ENCODE measurements at places on chromosomes 1 and 21.
A peak's percentile ranks its signal among the peaks of the same experiment; 100 is the strongest.

DNA sequence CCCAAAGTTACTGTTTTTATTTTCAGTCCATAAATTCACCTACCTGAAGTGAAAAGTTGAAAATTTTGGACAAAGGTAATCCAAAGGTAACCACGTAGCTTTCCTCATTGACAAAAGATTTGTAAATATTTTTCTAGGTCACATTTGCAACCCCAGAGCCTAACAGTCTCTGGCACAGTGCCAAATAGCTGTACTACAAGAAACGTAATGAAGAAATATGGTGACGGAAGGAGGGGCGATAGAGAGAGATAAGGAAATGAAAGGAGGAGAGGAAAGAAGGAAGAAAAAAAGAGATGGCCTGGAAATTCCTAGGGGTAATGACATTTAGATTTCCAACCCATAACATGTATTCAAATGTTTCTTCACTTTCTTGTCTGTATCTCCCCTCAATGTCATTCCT, 159.4 kb downstream of the BARHL2 start:
- DNase-seq = no peak

- no peak for DNase-seq
Measured at GRCh38 chr1:100671601-100672000, 47.9 kb upstream of the VCAM1 start.

- DNase-seq = no peak
Measured at GRCh38 chr1:18989176-18989799, 32.8 kb upstream of the IFFO2 start.

DNA sequence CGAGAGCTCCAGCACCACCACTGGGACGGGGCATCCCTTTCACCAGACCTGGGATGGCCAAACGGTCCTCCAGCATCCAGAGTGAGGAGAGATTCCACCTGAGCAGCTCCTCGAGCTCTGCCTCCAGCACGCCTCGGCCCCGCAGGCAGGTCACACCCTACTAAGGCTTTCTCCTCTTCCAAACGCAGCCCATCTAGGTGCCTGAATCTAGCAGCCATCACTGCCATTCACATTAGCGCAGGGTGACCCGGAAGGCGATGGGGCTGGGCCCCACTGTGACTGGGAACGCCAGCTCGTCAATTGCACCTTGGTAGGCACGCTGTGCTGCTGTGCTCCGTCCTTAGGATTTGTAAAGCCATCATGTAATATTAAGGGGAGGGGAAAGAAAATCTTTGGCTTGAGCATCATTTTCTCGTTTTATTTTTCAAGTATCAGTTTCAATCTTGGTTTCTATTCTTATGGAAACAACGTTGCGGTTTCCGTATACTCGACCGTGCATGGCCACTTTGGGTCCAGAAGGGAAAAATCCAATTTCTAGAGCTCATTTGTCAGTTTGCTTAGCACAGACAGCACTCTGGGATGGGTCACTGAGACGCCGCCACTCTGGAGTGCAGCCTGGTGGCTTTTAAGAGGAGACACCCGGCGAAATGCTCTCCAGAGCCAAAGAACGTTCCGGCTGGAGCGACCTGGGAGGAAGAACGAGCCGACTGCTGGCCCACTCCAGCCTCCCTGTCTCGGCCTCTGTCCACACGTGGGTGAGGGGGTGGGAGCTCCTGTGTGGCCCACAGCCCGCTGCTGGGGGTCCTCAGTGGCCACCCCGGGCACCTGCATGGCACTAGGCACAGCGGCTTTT, 173.6 kb downstream of the PRDM16 start:
- DNase-seq = no peak

DNA sequence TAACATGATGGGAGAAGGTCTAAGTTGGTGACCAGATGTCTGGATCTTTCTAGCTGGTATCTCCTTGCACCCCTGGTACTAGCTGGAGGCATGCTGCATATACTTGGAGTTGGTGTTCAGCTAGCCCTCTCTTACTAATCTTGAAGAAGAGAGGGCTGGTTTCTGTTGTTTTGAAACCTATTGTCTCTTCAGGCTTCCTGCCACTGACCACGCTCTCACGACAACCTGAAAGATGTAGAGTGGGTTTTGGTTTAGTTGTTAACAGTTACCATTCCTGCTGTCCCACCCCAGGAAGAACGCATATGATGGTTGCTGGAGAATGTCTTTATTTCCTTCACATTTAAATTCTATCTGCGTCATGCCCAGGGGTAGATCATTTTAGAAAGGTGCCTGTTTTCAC, 3.6 kb downstream of the MAN1C1 start:
- DNase-seq = no peak

GRCh38 chr1:157203166-157203565, 65.0 kb upstream of the ETV3 start:
- no peak for DNase-seq

DNA sequence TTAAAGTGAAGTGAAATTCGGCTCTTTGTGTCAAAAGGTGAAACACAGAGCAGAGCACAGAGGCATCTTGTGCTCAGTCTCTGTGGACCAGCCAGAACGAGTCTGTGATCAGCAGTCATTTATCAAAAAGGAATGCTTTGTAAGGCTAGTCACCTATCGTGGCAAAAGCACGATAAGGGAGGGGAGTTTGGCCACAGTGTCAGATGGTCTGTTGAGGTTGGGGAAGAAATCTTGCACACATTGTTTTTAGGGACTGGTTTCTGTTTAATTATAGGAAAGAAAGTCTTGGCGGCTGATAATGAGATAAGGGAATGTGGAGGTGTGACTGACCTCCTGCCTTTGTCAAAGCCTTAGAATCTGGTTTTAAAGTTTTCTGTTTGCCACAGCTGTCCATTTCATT, 58.2 kb upstream of the KIAA1614 start:
- DNase-seq = peak; percentile 2
